ENCODE measurements at places on chromosomes 12 and 14.

DNA sequence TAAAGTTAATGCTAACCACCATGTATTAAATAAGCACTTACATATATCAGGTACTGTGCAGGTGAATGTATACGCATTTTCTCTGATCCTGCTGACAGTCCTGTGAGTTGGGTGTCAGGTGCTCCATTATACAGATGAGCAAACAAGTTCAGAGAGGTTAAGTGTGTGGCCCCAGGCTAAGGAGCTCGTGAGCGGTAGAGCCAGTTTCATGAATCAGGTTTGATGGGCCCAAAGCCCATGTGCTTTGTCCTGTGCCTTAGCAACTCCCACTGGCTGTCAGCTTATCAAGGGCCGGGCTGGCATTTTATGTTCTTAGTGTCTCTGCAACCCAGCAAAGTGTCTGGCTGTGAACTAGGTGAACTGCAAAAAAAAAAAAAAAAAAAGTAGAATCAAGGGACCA, 701.2 kb upstream of the TBX3 start:
- no peak for DNase-seq

DNA sequence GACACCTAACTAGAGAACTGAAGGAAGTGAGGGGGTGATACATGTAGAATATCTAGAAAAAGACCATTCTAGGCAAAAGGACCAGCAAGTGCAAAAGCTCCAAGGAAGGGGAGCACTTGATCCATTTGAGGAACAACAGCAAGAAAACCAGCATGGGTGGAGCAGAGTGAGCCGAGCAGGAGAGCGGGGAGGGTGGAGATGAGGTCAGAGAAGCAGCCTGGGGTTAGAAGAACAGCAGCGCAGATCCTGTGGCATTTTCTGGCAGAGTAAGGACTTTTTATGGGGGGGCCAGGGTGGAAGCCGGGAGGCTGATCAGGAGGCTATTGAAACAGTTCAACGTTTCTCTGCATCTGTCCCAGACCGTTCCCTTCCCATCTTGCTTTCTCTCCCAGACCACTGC, 24.5 kb upstream of the TMCC3 start:
- DNase-seq, result no peak

- DNase-seq, result no peak
Measured at GRCh38 chr12:13079440-13079906, 24.0 kb downstream of the GSG1 start.

- no peak for DNase-seq
Measured at GRCh38 chr12:78185109-78185508, 354.4 kb downstream of the NAV3 start.

DNA sequence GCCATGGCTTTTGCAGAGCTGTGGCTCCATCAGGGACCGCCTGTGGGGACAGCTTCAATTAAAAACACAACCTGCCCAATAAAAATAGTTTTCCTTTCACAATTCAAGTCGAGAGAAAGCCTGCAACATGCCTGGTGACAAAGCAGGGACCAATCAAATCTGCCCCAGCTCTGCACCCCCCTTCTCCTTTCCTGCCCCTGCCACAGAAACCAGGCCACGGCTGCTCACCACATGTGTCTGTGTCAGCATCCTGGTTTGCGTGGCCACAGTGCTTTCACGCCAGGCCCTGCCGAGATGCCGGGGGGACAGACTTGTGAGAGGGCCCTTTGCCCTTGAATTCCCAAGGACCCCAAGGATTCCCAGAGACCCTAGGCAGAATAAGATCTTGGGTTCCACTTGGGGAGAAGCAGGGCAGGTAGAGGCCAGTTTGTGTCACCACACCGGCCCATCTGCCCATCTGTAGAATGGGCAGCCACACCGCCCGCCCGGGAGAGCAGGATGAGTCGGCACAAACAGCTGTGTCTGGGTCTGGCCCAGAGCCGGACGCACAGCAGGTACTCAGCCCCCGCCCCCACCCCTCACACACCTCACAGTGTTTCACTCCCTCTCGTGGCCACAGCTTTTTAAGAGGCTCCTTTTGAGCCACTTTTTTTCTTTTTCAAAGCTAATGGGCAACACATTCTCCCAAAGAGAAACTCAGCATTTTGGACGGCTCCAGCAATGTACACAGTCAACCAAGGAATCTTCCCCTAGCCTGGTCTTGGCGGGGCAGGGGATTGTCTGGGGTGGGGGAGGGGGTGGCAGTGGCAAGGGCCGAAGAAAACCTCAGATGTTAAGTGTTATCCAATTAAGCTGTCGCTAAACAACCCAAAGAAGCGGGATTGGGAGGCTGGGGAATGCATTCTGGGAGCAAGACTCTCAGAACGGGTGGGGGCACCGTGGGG, 41.5 kb downstream of the BCL11B start:
- no peak for DNase-seq

DNA sequence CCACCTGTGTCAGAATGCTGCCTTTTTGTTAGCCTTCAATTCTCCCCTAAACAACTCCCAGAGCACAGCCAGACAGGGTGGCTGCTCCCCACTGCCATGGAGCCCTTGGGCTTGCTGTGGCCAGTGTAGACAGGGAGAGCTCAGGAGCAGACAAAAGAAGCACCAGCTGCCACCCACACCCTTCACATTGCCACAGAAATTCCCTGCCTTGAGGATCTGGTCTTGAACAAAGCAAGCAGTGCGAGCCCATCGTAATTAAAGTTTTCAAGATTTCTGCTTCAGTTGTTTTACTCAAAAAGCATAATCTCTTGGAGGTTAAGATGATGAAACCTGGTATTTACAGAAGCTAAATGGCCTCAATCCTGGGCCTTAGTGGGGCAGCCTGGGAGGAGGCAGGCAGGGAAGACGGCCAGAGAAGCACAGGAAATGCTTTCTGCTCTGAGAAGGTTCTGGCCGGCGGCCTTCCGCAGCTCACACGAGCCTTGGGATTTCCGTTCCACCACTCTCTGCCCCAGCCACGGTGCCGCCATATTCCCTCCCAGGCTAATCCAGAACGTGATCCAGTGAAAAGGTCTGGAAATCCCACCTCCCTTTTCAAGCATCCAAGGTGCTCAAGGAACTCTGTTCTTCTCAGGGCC, 535.2 kb downstream of the BCL11B start:
- no peak for DNase-seq

- DNase-seq, result no peak
Measured at GRCh38 chr14:70043001-70043400, 145.8 kb downstream of the SLC8A3 start.

DNA sequence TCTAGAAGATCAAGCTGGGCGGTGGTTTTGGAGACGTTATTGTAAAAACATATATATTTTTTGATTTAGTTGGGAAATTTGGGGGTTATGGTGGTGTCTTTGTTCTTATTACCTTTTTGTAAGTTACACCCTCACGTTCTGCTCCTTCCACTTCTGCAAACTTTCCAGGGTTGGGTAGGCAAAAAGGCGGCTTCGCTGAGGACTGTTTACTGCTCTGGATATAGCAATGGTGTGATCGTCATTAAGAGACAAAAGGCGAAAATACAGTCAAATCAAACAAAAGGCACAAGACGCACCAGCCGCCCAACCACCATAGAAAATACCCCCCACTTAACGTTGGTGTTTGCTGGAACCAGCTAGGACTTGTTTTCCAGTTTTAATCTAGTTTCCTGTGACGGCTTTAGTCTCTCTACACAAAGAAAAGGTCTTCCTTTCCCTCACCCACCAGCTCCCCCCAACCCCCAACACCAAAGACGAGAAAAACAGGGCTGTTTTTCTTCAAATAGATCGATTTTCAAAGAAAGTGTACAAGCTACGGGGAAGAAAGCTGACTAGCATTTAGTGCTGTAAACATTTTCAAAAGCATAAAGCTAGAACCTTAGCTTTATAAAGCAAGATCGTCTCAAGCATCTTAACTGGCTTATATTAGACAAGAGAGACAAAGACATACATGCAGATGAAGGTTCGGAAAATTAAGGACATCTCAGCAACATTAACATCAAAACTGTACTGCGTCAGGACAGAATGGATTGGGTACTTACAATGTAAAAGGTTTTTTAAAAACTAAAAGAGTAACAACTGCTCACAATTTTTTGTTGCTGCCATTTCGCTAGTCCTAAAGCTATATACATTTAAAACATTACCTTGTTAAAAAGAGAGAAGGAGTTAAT, 2.0 kb upstream of the SETD1B start:
- no peak for DNase-seq

DNA sequence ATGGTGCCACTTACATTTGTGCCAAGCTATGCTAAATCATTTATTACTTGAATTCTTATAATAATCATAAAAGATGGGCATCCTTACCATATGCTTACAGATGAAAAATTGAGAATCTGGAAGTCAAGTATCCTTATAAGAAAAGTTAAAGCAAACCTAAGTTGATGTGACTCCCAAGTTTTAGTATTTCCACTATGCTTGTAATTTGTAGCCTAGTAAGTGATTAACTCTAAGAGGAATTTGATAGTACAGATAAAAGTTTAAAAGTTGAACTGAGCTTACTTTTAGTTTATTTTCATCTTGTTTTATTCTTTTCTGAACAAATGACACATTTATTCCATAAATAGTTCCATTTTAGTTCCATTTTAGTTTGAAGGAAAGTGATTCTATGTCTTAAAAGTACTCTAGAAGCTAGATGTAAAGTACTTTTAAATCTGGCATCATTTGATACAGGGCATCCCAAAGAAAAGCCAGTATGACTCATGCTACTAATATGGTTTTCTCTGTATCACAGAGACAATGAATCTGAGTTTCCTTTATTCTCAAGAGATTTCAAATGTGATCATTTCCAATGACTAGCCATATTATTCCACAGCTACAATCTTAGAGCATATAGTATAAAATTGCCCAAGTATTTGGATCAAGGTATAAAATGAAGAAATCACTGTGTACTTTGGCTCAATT, 596.0 kb downstream of the SLC16A7 start:
- no peak for DNase-seq

GRCh38 chr12:103691063-103691462, 104.0 kb downstream of the STAB2 start:
- DNase-seq, result no peak

DNA sequence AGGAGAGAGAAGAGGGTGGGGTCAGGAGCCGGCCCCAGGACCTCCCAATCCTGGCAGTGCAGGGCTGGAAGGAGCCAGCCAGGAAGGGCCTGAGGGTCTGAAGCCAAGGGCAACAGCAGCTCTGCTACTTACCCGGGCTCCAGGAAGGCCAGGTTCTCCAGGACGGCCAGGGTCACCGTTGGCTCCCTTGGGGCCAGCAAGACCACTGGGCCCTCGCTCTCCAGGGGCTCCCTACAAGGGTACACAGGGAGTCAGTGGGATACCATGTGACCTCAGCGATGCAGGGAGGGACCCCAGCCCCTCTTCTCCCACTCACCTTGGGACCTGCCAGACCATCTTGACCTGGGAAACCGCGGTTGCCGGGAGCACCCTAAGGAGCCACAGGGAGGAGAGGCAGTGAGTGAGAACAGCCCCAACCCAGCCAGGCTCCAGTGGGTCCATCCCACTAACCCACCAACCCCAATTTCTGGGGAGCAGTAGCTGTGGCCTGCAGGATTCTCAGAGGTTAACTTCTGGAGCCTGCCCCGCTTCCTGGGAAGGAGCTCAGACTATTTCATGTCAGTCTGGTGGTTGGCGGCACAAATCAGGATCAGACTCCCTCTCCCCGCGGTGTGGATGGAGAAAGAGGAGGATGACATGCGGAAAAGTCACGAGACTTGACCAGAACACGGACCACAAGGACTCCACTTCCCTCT, 18.5 kb downstream of the COL2A1 start:
- DNase-seq, result no peak

DNA sequence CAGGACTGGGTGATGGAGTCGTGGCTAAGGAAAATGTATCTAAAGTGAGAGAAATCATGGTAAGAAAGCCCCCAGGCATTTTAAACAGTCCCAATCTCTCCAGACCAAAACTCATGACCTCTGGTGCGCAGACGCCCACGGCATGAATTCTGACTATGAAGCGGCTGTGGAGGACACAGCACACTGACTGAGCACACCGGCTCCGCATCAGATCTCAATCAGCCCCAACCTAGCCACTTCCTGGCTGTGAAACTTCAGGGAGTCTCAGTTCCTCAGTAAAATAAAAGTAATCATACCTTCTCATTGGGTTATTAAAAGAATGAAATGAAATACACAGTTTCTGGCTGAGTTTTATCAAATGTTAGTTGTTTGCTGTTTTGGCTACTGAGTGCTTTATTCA, 38.7 kb downstream of the SETD3 start:
- DNase-seq, result no peak

GRCh38 chr14:22530127-22530526, 58.9 kb downstream of the DAD1 start:
- no peak for DNase-seq
